NCI-H526 treated with DMSO at 0.1 percent for 48 hours (cell line): ENCODE measurements at places on chromosomes 12 and 14.

DNA sequence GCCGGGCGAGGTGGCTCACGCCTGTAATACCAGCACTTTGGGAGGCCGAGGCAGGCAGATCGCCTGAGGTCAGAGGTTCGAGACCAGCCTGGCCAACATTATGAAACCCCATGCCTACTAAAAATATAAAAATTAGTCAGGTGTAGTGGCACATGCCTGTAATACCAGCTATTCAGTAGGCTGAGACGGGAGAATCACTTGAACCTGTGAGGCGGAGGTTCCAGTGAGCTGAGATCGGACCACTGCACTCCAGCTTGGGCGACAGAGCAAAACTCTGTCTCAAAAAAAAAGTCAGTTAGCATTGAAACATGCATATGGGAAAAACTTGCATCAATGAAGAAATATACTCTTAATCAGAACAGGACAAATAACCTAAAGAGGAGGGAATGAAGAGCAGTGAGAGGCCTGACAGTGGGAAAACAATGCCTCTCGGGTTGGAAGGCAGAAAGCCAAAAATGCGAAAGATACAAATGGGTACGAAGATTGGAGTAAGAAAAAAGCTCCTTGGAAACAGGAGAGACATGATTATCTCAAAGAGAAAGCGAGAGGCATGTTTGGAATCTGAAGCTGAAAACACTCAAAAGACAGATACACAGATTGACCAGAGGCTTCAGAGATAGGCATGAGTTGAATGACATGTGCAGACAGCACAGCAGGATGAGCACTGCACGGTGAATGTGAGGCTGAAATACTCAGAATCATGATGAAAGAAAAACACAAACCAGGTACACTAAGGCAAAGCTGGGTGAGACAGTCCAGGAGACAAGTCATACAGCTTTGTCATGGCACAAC lies 30.6 kb downstream of the RESF1 start:
- no peak for DNase-seq

GRCh38 chr12:104886418-104887401 lies 71.4 kb downstream of the SLC41A2 start:
- no peak for DNase-seq

- peak; percentile 4 for DNase-seq
Measured at GRCh38 chr12:4526923-4527546, 11.7 kb upstream of the RAD51AP1 start.

DNA sequence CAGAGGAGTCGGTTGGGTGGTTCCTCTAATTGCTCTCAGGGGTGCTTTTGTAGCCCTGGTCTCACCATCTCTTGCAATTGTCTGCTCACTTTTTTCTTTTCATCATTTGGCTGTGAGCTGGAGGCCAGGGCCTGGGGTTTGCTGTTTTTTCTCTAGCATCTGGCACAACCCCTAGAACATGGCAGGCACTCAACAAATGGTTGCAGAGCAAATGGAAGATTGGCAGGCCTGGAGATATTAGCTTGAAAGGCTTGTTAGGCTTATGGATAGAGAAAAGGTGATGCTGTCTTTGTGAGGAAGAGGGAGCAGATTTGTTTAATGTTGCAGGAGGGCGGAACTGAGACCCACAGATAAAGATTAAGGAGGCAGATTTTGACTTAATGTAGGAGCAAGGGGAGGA lies 47.0 kb downstream of the GALNT8 start:
- no peak for DNase-seq

DNA sequence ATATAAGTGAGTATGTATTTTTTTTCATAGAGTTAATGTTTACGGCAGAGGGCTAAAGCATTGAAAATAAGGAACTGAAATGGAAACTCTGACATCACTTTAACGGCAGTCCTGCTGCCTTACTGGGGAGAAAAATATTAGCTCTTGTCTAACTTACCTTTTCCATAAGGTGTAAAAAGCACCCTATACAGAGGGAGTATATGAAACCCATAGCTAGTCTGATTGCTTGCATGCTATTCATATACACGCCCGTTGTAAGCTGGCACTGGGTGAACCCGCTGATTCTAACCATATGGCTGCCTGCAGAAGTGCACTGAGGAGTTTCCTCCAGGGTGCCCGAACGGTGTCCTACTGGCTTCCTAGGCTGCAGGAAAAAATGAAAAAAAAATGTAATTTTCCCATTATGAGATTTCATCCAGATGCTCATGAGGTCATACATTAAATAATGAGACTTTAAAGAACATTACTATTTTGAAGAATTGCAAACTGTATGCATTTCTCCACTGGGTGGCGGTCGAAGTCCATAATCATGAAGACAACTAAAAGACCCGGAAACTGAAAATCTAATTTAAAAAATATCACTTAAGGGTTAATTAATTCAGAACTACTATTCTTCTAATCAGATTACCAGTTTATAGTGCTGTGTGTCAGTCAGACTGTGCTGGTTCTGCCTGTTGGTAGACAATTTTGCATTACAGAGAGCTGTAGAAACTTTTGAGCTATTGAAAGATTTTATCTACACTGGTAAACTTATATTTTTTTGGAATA lies 144.7 kb downstream of the ALX1 start:
- DNase-seq = no peak

DNA sequence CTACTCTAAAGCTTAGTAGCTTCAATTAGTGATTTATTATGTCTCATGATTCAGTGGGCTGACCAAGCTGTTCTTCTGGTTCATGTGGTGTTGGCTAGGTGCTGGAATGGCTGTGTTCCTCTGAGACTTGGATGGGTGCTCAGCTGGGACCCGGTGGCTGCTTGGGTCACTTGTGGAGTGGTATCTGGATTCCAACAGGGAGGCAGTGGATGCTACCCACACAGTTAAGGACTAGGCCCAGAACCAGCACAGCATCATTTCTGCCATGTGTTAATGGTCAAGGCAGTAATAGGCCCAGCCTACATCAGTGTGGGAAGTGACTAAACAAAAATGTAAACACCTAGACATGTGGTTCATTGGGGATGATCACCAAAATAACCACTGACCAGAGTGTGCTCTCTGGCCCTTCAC lies 72.2 kb downstream of the FGD4 start:
- DNase-seq = no peak

- no peak for DNase-seq
Measured at GRCh38 chr12:49461221-49461620, 77.6 kb upstream of the KCNH3 start.

DNA sequence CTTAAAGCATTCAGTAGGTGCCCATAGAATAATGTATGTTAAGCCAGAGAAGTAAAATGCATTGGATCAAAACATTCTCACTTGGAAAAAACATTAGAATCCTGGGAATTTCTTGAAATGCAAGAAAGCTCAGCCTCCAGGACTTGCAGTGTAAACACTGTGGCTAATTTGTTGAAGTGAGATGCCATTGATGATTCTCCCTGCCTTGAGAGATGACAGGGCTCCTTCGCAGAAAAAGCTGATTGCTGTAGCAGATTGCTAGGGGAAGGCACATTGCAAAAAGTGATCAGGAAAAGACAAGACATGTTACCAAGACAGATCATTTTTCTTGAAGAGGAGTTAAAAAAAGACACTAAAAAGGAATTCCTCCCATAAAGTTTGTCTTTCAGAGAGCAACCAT lies 204.2 kb upstream of the HMGA2 start:
- no peak for DNase-seq

GRCh38 chr14:68788996-68789820 lies 3.7 kb downstream of the ZFP36L1 start:
- peak; percentile 72 for DNase-seq

GRCh38 chr12:26631846-26632245 lies 201.1 kb downstream of the ITPR2 start:
- DNase-seq = no peak

DNA sequence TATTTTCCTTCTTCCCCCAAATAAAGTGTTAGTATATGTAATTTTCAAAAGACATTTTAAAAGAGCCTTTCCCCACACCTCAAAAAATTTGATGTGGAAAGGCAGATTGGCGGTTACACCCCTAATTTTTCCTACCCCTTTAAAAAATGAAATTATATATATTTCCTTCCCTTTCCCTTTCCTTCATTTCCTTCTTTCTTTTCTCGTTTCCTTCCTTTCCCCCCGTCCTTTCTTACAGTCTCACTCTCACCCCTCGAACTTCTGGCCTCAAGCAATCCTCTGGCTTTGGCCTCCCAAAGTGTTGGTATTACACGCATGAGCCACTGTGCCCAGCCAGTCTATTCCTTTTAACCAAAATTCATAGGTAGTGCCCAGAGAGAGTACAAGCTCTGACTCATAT lies 4.2 kb upstream of the UNC119B start:
- DNase-seq = no peak

GRCh38 chr12:96192926-96193573 lies 1.1 kb upstream of the ELK3 start:
- DNase-seq = no peak

- no peak for DNase-seq
Measured at GRCh38 chr14:29846339-29847055, 81.2 kb downstream of the PRKD1 start.

- DNase-seq = no peak
Measured at GRCh38 chr12:92827836-92828431, 101.2 kb downstream of the EEA1 start.

DNA sequence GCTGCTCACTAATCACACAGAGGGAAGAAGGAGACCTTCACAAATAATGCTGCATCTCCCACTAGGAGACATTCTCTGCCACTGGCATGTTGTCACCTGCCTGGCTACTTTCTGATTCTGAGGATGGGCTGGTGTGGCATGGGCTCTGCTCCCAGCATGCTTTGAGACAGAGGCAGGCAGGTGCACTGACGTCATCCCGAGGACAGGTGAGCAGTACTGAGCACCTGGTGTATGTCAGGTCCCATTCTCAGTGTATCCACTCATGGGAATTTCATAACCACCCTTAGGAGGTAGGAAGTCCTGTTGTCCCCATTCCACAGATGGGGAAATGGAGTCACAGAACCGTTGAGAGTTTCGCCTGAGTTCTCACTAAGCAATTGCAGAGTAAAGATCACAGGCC lies 597.9 kb downstream of the VRK1 start:
- DNase-seq = no peak

- DNase-seq = no peak
Measured at GRCh38 chr12:89742337-89743022, 33.8 kb upstream of the ATP2B1 start.

- peak; percentile 62 for DNase-seq
Measured at GRCh38 chr12:52213564-52214420, 19.3 kb upstream of the KRT7 start.
